ENCODE measurements at places on chromosomes 5 and 9.

- no peak for DNase-seq
Observed at GRCh38 chr9:89021154-89021803, 30.0 kb downstream of the S1PR3 start.

DNA sequence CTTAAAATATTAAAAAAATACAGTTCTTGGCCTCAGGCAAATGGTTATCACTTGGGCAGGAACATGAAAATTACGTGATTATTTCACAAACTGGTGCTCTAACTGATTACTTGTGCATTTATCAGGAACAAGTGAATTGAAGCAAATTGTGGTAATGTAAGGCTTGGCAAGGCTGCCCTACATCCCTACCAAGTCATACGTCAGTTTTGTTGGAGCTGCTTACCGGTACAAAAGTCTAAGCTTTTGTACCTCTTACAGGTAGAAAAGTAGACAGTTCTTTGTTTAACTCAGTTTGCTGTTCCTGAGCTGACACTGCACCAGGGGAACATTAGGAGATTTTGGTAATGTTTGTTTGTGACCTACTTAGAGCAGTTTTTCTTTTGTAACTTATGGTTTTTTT, 2.2 kb downstream of the G3BP1 start:
- DNase-seq = no peak

- DNase-seq = no peak
Observed at GRCh38 chr9:1871626-1872419, 143.3 kb upstream of the SMARCA2 start.

GRCh38 chr5:87231037-87231808, 36.5 kb upstream of the RASA1 start:
- DNase-seq = no peak

DNA sequence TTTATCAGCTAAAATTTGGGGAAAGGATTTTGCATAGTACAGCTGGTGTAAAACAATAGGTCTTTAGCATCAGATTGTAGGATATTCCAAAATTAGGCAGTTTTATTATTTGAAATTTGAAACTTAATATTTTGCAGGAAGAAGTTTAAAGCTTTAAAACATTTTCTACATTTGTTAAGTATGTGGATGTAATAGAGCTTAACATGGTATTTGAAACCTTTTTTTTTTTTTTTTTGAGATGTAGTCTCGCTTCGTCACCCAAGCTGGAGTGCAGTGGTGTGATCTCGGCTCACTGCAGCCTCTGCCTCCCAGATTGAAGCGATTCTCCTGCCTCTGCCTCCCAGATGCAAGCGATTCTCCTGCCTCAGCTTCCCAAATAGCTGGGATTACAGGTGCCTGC, 2.9 kb downstream of the DENND4C start:
- DNase-seq = no peak

DNA sequence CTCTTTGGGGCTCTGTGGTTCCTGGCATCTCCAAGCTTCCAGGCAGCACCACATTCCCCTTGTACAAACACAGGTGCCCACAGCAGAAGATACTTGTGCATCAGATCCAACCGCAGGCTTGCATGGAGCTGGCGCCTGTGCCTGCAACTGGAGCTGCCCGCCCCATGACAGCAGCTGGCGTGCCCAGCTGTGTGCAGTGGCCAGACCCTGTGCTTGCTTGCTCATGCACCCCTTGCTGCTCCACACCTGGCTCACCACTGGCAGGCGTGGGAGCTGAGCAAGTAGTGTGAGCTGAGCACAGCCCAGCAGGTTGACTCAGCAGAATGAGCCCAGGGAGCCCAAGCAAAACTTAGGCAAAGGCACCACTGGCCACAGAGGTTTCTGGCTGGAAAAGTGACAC, 84.4 kb upstream of the STARD4 start:
- no peak for DNase-seq

Measured in AML-193 (cell line).